Immature natural killer cell (primary cell): ENCODE measurements at places on chromosomes 7 and 10.

DNA sequence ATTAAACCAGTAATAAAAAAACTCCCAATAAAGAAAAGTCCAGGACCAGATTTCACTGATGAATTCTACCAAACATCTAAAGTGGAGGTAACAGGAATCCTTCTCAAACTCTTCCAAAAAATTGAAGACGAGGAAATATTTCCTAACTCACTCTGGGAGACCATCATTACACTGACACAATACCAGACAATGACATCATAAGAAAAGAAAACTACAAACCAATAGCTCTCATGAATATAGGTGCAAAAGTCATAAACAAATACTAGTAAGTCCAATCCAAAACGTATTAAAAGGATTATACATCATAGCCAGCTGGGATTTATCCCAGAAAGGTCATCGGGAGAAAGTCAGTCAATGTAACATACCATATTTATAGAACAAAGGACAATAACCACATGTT is 94.0 kb upstream of the RAB18 start:
- DNase-seq = no peak

GRCh38 chr7:140322759-140323158 is 75.6 kb downstream of the SLC37A3 start:
- DNase-seq = no peak

DNA sequence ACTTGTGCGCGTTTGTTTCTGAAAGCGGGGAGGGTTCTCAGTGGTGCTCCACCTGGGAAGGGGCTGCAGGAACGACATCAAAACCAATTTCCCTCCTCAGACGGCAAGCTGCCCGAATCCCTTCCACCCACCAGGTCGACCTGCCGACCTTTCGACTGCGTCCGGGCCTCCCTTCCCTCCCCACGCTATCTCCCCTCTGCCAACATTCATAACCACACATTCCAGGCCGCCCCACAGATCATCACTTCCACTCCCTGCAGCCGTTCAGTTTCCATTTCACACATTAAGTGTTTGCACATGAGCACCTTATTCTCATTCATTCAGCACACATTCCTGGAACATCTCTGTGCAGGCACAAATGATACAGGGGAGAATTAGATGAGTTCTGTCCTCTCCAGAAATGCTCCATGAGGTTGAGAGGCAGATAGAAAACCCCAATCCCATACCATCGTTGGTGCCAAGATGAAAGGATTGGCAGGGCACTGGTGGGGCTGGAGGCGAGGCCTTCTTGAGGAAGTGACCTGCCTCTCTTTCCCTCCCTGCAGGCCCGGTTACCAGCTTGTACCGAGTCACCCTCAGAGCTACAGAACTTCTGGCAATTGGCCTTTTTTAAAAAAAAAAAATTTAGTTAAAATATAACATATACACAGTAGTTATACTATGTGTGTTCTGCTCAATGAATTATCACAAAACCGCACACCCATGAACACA is 70.0 kb downstream of the MINDY4 start:
- no peak for DNase-seq

GRCh38 chr7:106356-106755 is 86.0 kb upstream of the FAM20C start:
- DNase-seq = no peak

- no peak for DNase-seq
Observed at GRCh38 chr7:127873151-127873550, 158.1 kb downstream of the LRRC4 start.

DNA sequence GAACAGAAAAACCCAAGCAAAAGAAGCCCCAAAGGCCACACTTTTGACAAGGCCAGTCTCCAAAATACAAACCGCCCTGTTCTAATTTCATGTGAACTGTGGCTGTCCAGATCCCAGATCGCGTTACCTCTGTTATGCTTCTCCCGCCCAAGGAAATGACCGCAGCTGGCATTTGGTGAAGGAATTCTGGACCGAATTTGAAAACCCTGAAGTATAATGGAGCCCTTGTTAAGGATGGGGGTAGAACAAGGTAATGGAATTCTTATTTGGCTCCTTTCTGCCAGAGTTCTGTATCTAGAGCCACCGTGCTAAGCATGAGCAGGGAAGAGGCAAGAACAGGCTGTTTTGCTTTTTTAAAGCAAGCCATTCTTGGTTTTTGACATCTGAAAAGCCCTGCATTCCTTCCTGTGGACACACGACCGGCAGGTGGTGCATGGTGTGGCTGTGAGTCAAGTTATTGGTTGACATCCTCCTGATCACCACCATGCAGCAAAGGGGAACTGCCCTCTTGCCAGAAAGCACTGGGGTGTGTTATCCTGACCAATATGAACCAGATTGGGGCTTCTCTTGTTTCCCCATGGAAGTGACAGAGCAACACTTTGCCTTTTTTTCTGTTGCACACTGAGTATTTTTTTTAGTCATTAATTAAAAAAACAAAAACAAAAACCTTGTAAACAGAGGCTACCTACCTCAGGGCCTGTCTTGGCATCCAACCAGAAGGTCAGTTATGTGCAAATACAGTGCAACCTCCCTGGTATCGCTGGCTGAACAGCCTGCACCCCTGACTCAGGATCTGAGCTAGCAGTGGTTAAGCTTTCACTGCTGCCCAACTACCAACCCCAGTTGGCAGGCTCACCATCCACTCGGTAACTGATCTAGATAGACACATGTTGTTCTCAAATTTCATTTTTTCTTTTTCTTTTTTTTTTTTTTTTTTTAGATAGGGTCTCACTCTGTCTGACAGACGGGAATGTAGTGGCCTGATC is 14.2 kb downstream of the UCMA start:
- no peak for DNase-seq

GRCh38 chr10:25842146-25842545 is 91.9 kb upstream of the MYO3A start:
- DNase-seq = no peak

GRCh38 chr10:112424651-112425050 is 22.1 kb downstream of the ZDHHC6 start:
- no peak for DNase-seq

DNA sequence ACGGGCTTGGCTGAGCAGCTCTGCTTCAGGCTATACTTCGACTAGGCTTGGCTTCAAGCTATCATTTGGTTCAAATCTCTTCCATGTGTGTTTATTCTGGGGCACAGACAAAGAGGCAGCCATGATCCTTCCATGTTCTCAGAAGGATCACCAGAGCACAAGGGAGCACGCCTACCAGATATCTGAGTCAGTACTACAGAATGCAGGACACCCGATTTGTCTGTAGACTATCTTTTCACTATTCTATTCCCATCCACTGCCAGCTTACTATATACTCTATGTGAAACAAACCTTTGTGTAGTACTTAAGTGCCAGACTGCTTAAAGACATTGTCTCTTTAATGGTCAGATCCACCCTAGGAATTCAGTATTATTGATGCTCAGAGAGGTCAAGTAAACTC is 35.1 kb downstream of the CH25H start:
- no peak for DNase-seq

- no peak for DNase-seq
Observed at GRCh38 chr7:17696422-17696821, 243.9 kb downstream of the SNX13 start.

DNA sequence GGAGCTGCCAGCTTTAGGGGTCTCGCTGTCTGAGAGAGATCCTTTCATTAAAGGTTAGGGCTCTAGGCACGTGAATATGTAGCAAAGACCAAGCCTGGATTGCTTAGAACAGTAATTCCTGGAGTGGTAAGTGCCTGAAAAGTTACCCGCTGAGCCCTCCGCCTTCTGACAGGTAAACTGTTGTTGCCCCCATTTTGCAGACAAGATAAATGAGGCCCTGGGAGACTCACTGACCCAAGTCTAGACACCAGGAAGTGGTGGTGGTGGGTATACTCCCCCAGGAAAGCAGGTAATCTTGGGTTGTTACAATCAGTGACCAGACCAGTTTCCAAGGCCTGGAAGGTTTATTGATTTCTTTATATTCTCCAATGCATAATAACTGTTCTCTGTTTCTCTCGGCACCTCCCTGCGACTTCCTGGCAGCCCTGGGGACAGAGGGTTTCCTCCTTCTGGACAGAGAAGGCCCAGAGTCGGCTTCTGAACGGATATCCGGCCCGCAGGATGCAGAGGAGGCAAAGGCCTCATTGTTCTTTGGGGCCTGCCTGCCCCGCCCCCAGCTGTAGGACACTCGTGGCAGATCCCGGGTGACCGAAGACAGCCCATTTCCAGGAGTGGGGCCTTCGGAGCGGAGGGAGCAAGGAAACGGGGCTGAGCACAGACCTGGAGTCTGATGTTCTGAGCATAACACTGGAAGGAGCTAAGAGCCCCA is 1.3 kb upstream of the GRK5 start:
- DNase-seq = peak; percentile 47

- no peak for DNase-seq
Observed at GRCh38 chr7:110784749-110785148, 306.2 kb upstream of the LRRN3 start.

DNA sequence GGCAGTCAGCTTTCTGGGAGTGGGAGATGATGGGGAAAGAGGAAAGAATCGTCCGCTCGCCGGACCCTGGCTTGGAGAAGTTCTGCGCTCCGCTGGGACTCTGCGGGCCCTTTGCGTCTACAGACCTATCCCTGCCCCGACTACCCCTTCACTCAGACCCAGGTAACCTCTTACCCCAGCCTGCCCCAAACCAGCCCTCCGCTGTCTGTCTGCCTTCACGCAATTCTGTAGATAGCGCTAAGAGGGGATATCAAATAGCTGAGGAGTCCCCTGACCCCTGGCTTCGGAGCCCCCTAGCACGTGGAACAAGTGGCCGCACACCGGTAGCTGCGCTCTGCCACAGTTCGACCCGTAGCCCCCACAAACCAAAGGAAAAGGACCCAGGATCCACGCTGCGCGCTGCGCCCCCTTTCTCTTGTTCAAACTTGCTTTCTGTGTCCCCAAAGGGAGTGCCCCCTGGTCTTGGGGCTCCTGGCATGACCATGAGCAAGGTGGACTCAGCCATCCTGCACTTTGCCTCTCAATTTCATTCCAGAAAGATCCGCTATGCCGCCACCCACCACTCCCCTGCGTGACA is 7.0 kb downstream of the HOXA4 start:
- no peak for DNase-seq

- peak; percentile 80 for DNase-seq
Observed at GRCh38 chr7:155003092-155003375, at the start of gene PAXIP1. TSS of gene PAXIP1 (minus strand) at chr7:155003124. CDS start at chr7:155002929, 195 bp downstream.

DNA sequence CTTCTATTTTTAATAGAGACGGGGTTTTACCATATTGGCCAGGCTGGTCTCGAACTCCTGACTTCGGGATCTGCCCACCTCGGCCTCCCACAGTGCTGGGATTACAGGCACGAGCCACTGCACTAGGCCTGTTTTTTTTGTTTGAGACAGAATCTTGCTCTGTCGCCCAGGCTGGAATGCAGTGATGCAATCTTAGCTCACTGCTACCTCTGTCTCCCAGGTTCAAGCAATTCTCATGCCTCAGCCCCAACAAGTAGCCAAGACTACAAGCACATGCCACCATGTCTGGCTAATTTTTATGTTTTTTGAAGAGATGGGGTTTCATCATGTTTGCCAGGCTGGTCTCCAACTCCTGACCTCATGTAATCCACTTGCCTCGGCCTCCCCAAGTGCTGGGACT is 73.7 kb downstream of the TYW1B start:
- DNase-seq = no peak
